ENCODE measurements at places on chromosomes 12 and 14.

GRCh38 chr14:94041551-94042346 is 15.6 kb downstream of the OTUB2 start:
- DNase-seq: no peak

GRCh38 chr12:27982385-27982784 is 9.9 kb upstream of the PTHLH start:
- DNase-seq: no peak

- DNase-seq: peak; percentile 31
Observed at GRCh38 chr12:54358191-54358944, 5.9 kb downstream of the GPR84 start.

- DNase-seq: no peak
Observed at GRCh38 chr14:59566296-59566695, 10.3 kb downstream of the CCDC175 start.

GRCh38 chr12:127336416-127336815 is 930.6 kb upstream of the TMEM132C start:
- no peak for DNase-seq

- no peak for DNase-seq
Observed at GRCh38 chr12:108822497-108823205, 34.7 kb downstream of the SSH1 start.

DNA sequence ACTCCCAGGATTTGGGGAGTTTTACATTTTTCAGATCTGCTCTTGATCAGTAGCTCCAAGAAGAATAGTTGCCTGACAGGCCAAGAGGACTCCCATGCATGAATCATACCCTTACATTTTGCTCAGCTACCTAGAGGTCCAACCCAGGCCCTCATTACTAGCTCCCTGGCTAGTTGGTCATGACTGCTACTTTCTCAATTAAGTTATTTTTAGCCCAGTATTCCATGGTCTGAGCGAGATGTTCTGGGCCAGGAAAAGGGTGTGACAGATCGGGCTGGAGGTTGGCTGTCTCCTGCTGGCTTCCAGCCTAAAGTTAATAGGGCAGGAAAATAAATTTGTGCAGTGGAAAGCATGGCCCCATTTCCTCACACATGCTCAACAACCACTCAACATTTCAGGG is 379.2 kb downstream of the GRIN2B start:
- DNase-seq: no peak

GRCh38 chr12:132251741-132252490 is 77.5 kb downstream of the GALNT9 start:
- no peak for DNase-seq

- no peak for DNase-seq
Observed at GRCh38 chr12:93139028-93139665, 210.1 kb upstream of the EEA1 start.

GRCh38 chr12:29844667-29845066 is 60.9 kb upstream of the TMTC1 start:
- no peak for DNase-seq

GRCh38 chr14:90603336-90603735 is 206.5 kb downstream of the CALM1 start:
- DNase-seq: no peak

DNA sequence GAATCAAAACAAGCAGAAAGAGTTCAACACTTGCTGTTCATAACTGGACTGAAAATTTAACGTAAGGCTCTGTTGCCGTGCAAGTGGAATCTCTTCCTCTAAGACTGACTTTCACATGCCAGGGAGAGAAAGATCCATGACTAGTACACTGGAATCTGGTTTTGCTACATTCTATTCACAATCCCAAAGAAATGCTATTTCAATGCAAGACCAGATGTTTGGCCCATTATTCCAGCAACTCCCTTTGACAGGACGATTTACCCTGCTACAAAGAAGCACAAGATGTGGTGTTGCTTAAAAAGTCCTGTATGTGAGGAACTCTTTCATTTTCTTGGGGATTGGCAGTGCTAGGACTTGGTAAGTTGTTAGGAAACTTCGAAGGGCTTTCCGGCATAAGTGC is 17.4 kb downstream of the RFC5 start:
- DNase-seq: no peak

DNA sequence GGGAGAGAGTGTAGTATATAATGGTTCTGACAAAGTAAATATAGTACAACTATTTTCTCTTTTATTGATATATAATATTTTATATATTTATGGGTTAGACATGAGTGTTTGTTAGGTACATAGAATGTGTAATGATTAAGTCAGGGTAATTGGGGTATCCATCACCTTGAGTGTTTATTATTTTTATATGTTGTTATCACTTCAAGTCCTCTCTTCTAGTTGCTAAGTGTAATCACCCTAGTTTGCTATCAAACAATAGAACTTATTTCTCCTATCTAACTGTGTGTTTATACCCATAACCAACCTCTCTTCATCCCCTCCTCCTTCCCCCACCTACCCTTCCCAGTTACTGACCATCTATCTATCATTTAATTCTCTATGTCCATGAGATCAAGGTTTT is 64.2 kb downstream of the BRMS1L start:
- DNase-seq: no peak

DNA sequence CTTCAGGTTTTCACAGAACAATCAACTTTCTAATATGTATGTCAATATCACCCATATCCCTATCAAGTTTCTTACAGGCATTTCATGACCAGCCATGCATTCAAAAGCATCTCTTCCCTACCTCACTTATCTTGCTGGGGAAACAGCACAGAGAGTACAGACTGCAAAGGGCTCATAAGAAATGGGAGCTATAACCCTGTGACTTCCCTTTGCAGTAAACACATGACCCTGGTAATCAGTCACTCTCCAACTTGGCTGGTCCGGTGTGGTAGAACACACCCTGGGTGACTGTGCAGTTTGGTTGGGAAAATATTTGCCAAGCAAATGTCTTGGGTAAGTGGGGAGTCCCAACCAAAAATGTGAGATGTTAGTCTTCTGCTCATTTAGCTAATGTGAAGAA is 49.4 kb upstream of the TMCC3 start:
- no peak for DNase-seq

- no peak for DNase-seq
Observed at GRCh38 chr12:50986966-50987737, 34.8 kb downstream of the HIGD1C start.

- no peak for DNase-seq
Observed at GRCh38 chr12:29990971-29991370, 207.2 kb upstream of the TMTC1 start.

- no peak for DNase-seq
Observed at GRCh38 chr14:35355981-35356841, 48.3 kb downstream of the NFKBIA start.

- no peak for DNase-seq
Observed at GRCh38 chr14:98512501-98513251, 759.3 kb downstream of the BCL11B start.

- DNase-seq: no peak
Observed at GRCh38 chr12:70721216-70721615, 84.0 kb upstream of the PTPRB start.

DNA sequence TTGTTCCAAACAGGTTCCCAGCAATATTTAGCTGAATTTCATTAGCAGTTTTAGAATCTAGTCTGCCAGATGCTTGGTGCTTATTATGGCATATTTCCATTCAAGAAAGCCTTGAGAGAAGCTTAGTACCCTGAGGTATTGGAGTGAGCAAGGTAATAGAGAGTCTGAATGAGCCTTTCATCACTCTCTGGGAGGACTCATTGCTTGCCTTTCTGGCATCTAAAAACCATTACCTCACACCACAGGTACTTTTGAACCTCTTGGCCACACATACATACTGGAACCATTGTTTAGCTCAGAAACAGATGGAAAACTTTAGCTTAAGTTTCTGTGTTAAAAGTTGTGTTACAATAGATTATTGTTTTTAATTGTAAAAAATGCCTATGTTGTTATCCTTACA is 27.4 kb upstream of the KCNH3 start:
- no peak for DNase-seq

DNA sequence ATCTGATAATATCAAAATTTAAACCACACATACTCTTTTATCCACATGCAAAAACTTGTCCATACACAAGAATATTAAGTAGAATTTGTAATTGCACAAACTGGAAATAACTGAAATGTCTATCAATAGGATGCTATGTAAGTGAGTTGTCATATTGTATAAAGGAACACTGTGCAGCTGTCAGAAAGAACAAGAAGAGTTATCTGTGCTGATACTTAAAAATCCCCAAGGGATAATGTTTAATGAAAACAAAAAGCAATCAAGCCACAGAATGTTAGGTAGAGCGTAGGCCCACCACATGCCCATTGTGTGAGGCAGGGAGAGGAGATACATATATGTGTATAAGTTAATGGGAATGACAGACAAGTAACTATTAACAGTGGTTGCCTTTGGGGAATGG is 25.9 kb upstream of the HIGD1C start:
- no peak for DNase-seq

GRCh38 chr12:53729644-53730043 is 2.4 kb upstream of the CALCOCO1 start:
- DNase-seq: no peak

- no peak for DNase-seq
Observed at GRCh38 chr12:55744340-55745030, 1.6 kb downstream of the GDF11 start.

- DNase-seq: no peak
Observed at GRCh38 chr12:27083861-27084394, 1.6 kb upstream of the C12orf71 start.

DNA sequence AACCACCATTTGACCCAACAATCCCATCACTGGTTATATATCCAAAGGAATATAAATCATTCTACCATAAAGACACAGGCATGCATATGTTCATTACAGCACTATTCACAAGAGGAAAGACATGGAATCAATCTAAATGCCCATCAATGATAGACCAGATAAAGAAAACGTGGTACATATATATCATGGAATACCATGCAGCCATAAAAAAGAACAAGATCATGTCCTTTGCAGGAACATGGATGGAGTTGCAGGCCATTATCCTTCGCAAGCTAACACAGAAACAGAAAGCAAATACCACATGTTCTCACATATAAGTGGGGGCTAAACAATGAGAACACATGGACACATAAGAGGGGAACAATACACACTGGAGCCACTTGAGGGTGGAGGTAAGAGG is 15.7 kb downstream of the CAPRIN2 start:
- DNase-seq: no peak

- DNase-seq: no peak
Observed at GRCh38 chr12:69417741-69418167, 52.4 kb upstream of the FRS2 start.

DNA sequence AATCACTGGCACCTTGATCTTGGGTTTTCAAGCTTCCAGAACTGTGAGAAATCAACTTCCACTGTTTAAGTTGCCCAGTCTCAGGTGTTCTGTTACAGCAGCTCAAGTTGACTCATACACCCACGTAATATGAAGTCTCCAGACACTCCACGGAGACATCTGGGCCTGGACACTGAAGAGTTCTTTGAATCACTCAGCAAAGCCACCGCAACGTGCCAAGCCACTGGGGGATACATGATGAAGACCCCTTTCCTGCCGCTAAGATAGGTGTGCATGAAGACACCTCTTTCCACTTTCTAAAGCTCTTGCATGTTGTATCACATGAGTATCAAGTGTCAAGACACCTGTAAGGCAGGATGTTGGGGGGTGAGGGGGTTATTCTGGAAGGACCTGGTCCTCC is 311.7 kb upstream of the RTL1 start:
- DNase-seq: no peak

GRCh38 chr12:107845226-107845979 is 70.9 kb downstream of the ASCL4 start:
- DNase-seq: no peak

DNA sequence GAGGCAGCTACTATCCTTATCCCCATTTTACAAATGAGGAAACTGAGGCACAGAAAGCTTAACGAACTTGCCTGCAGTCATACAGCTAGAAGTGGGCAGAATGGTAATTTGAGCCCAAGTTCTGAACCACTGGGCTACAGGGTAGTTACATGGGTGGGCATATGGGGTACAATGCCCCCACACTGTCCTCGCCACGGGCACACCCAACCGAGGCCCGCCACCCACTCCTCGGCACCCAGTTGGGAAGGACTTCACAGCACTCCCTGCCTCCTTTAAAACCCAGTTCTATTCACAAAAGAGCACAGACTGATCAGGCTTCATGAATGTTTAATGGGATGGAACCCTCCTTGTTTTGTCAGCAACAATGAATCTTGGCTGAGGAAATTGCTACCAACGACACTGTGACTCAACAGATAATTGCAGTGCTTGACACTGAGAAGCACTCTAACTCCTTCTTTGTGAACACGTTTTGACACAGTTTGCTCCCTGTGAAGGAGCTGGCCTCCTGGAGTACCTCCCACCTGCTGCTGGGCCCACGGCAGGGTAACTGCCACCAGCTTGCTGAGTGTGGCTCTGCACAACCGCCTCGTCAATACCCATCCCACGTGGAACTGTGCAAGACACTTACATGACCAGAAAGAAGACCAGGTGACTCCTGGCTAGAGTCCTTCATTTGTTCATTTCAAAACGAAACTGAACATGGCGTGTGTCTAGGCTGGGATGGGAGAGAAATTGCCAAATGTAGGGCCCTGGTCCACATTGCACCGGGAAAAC is 63.5 kb downstream of the CLMN start:
- no peak for DNase-seq

DNA sequence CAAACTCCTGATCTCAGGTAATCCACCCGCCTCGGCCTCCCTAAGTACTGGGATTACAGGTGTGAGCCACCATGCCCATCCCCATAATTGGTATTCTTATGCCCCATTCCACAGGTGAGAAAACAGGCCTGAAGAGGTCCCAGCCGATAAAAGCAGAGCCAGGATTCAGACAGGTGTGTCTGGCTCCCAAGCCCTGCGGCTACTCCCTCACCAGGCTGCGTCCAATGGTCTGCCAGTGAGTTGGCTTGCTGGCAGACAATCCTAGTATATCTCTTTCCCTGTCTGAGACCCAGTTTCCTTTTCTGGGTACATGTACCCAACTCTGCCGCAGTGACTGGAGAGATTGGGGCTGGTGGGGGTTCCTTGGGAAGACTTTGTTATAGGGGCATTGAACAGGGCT is 1.9 kb upstream of the TSPAN9 start:
- DNase-seq: no peak

DNA sequence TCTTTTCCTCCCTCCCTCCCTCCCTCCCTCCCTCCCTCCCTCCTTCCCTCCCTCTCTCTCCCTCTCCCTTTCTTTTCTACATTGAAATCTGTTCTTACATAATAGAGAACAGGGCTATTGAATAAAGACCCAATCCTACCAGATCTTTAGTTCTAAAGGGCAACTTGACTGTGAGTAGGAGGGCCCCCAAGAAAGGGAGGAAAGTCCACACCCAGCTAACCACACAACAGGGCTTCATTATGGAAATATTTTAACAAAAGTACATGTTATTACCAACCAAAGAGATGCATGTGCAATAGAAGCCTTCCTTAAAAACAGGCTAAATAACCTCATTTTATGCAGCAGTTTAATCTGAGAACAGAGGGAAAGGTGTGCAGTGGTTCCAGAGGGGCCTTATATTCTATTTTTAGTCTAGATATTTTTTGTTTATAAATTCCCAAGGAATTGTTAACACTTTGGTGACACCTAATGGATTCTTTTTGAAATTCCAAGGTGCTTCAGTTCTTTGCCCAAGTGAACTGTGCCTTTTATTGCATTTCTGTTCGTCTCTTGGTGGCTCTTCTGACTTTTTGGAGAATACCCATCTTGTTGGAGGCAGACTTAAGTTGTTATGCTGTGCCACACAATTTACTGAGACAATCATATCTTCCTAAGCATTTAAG is 63.0 kb downstream of the GNS start:
- DNase-seq: no peak
